Cardiac muscle cell (in vitro differentiated cells and primary cell): ENCODE measurements at places on chromosomes 4 and X. TPM values are rescaled to one million over a fixed set of nuclear protein-coding genes. Genes with fewer than 3 reads are reported as not detected.

KIAA1210 gene
- polyA plus RNA-seq, result not detected in 2 replicates

NAP1L2 gene
- 2.7 and 3.6 TPM in 2 replicates for polyA plus RNA-seq

PRRG1 gene
- 10.5 and 12.2 TPM in 2 replicates for polyA plus RNA-seq

CTPS2 gene
- 37.4 and 50.9 TPM in 2 replicates for polyA plus RNA-seq
